ENCODE measurements at places on chromosomes 11 and 22. TPM values are rescaled to one million over a fixed set of nuclear protein-coding genes. Genes with fewer than 3 reads are reported as not detected.
A peak's percentile ranks its signal among the peaks of the same experiment; 100 is the strongest.

Gene MPZL3
- total RNA-seq = 12.8 TPM

Gene NPTXR
- total RNA-seq = 5.1 TPM

DNA sequence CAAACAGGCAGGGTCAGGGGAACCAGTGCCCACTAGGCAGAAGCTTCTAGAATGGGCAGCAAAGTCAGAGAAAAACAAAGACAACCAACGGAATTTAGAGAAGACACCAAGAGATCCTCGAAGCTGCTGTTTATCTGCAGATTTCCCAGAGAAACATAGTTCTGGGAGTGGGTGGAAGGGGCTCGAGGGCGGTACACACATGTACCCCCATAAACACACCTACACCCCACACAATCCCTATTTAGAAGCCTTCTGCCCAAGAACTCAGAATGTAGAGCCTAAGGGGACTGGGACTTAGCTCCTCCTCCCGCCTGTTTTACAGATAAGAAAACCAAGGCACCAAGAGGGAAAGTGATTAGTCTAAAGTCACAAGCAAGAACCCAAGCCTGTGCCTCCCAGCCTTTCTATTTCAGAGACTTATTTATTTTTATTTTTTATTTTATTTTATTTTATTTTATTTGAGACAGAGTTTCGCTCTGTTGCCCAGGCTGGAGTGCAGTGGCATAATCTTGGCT, 6.4 kb downstream of the NPTXR start:
- peaks cover 2% of the 10 kb centered on the region for H3K4me1 ChIP-seq
- DNase-seq = no peak
- no peak overlapping the region for H3K4me3 ChIP-seq
- peaks cover 23% of the 10 kb centered on the region for H3K27me3 ChIP-seq
- H3K27ac ChIP-seq = no peak overlapping the region
- no peaks in the 10 kb centered on the region for H3K36me3 ChIP-seq

DNA sequence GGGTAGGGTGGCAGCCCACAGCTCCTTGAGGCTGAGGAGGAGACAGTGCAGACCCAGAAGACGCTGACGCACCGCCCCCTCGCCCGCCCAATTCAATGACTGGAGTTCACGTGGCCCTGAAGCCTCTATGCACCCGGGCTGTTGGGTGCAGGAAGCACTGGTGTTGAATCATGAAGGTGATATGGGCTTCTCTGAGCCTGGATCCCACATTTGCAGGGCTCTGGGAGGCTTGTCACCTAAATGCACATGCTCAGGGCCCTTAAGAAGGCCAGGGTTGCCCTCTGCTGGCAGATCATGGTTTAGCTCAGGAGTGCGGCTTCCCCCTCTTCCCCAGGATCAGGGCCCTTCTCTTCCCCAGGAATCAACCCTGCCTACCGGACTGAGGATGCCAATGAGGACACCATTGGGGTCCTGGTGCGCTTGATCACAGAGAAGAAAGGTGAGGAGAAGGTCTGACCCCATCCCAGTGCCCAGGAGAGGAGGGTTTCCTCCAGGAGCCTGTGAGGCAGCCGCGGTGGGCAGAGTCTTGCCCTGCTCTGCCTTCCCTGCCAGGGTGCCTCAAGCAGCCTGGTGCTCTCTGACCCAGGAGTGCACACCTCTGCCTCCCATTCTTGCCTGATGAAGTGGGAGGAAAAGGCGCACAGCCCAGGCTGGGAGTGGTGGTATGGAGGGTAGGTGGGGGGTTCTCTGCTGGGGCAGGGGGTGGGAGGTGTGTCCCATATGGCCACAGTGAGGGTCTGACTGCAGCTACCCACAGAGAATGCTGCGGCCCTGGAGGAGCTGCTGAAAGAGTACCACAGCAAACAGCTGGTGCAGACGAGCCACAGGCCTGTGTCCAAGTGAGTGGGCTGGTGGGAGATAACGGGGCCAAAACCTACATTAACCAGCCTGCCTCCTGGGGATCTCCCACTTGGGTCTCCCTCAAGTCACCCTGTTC, 17.5 kb downstream of the RELT start:
- H3K4me3 ChIP-seq = no peak overlapping the region
- DNase-seq = peak; percentile 80
- peaks cover 46% of the 10 kb centered on the region for H3K36me3 ChIP-seq
- peaks cover 11% of the 10 kb centered on the region for H3K4me1 ChIP-seq
- H3K27me3 ChIP-seq = no peaks in the 10 kb centered on the region

Measured in lower lobe of right lung (tissue), 2 donors.